Bronchial epithelial cell (primary cell): ENCODE measurements at places on chromosomes 6 and 20. TPM values are rescaled to one million over a fixed set of nuclear protein-coding genes. Genes with fewer than 3 reads are reported as not detected.

ZBTB12 gene
- 0.64 and 1.3 TPM in 2 replicates for total RNA-seq

FAM209B gene
- 0.26 TPM in 1 of 2 replicates, not detected in the other for total RNA-seq

C2 gene
- total RNA-seq = 0.26 and 0.53 TPM in 2 replicates

CLDN20 gene
- total RNA-seq = not detected in 2 replicates

RAET1L gene
- total RNA-seq = 0.79 and 20.4 TPM in 2 replicates

COL9A3 gene
- total RNA-seq = not detected in 2 replicates

BPIFA1 gene
- not detected in 2 replicates for total RNA-seq

FAM83B gene
- 39.9 and 40.3 TPM in 2 replicates for total RNA-seq

TRAM2 gene
- 3.2 and 4.2 TPM in 2 replicates for total RNA-seq

TRERF1 gene
- 1.4 and 1.8 TPM in 2 replicates for total RNA-seq

ULBP2 gene
- 2.4 and 12.2 TPM in 2 replicates for total RNA-seq

RNF144B gene
- 141 and 239 TPM in 2 replicates for total RNA-seq

PRDM1 gene
- total RNA-seq = 5.3 and 9.6 TPM in 2 replicates

RNF39 gene
- 1.6 and 1.7 TPM in 2 replicates for total RNA-seq

OR2J3 gene
- not detected in 2 replicates for total RNA-seq

PSMB8 gene
- 19.5 and 22.9 TPM in 2 replicates for total RNA-seq

SRSF6 gene
- 34.5 and 37.1 TPM in 2 replicates for total RNA-seq

TPMT gene
- total RNA-seq = 18.2 and 35.7 TPM in 2 replicates

TSBP1 gene
- total RNA-seq = not detected in 2 replicates

PPP1R3G gene
- 1.8 and 1.9 TPM in 2 replicates for total RNA-seq

SALL4 gene
- total RNA-seq = 0.13 and 0.26 TPM in 2 replicates

SLC35D3 gene
- under 0.01 TPM in 1 of 2 replicates, not detected in the other for total RNA-seq

EMILIN3 gene
- total RNA-seq = not detected in 2 replicates

SGK2 gene
- 0.38 and 0.53 TPM in 2 replicates for total RNA-seq

HLA-DOA gene
- not detected in 2 replicates for total RNA-seq

MLN gene
- not detected in 2 replicates for total RNA-seq

FGD2 gene
- total RNA-seq = under 0.01 and 0.26 TPM in 2 replicates

SLC22A7 gene
- total RNA-seq = not detected in 2 replicates
